Lower lobe of right lung (tissue), 2 donors: ENCODE measurements at places on chromosomes 1 and 21. TPM values are rescaled to one million over a fixed set of nuclear protein-coding genes. Genes with fewer than 3 reads are reported as not detected.

GRCh38 chr1:194442901-194443575 lies 1256.6 kb upstream of the B3GALT2 start:
- no peak for DNase-seq

The FMO3 gene
- total RNA-seq, result 13.4 TPM

GRCh38 chr1:48196237-48196636 lies 26.3 kb upstream of the SLC5A9 start:
- no peak for DNase-seq

GRCh38 chr1:235078480-235079381 lies 49.9 kb downstream of the TOMM20 start:
- peak; percentile 14 for DNase-seq

The C4BPA gene
- total RNA-seq, result 65.2 TPM

GRCh38 chr1:174051956-174052355 lies 29.8 kb upstream of the RC3H1 start:
- DNase-seq, result no peak

GRCh38 chr1:56120021-56120420 lies 459.3 kb downstream of the PLPP3 start:
- no peak for DNase-seq

DNA sequence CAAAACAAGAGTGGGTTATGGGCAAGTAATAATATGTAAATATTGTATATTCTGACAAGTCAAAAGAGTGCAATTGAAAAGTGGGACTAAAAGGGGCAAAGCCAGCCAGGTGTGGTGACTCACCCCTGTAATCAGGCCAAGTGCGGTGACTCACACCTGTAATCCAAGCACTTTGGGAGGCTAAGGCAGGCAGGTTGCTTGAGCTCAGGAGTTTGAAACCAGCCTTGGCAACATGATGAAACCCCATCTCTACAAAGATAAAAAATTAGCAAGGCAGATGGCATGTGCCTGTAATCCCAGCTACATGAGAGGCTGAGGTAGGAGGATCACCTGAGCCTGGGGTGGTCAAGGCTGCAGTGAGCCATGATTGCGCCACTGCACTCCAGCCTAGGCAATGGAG lies 304.0 kb downstream of the HHIPL2 start:
- no peak for DNase-seq

The GRHL3 gene
- 0.80 TPM for total RNA-seq

DNA sequence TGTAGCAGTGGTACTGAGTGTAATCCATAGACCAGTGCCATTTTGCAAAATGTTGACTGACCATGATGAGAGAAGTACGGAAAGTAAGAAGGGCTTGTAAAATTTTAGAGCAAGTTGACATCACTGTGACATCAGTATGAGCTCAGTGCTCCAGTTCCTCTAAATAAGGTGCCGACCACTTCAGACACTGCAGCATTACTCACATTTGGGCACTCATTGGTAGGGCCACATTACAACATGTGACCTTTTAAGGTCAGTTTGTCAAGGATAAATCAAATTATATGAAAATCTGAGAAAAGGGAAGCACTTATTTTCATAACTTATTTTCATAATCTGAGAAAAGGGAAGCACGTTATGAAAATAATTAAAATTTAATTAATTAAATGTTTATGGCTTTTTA lies 128.0 kb upstream of the ERG start:
- no peak for DNase-seq

DNA sequence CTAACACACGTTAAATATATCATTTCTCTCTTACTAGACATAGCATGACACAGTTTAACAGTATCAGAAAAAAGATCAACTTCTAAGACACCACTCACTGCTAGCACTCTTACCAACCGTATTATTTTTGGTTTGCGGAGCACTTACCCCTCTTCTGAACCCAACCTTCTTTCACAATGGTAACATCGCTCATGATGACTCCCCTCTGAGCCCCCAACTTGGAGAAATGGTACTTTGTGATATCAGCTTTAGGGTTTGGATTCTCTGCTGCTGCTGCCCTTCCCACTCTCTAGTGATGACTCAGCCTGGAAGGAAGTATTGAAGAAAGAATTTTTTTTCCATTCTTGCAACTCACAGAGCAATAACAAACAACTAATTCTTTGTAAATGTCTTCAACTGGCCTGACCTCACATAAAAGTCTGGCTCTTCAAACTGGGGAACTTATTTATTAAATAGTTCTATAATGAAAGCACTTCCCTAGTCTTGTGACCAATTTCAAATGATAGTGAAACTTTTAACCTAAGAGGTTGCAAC lies 7.0 kb downstream of the AKT3 start:
- no peak for DNase-seq

DNA sequence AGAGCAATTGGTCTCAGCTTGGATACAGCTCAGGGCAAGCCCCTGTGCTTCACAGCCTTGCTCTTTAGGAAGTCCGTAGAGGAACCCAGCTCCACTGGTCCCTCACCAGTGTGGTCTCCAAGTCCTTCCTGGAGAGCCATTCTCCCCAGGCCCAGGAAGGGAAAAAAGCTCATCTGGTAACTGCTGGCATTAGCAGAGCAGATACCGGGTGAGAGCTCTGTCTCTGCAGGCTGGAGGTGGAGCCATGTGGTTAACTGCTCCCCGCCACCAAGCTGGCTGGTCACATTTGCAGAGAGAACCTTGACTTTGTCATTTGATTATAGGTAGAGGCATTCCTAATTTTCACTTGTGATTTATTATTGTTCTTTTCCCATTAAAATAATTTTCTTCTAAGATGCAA lies 169.6 kb downstream of the ROR1 start:
- DNase-seq, result no peak

- DNase-seq, result no peak
Observed at GRCh38 chr1:153192697-153193096, 10.5 kb upstream of the LELP1 start.

DNA sequence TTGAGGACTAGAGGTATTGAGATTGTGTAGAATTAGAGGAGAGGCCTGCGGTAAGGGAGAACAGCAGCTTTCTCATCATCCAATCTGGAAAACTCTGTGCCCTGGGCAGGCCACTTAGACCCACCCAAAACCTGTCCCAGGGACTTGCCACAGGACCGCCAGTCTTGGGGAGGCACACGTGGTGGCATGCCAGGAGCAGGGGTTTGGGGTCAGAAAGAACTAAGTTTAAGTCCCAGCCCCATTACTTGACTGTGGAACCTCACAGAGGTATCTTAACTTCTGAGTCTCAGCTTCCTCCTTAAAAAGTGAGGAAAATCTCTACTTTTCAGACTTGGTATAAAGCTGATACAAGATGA lies 356.6 kb downstream of the HHAT start:
- no peak for DNase-seq

DNA sequence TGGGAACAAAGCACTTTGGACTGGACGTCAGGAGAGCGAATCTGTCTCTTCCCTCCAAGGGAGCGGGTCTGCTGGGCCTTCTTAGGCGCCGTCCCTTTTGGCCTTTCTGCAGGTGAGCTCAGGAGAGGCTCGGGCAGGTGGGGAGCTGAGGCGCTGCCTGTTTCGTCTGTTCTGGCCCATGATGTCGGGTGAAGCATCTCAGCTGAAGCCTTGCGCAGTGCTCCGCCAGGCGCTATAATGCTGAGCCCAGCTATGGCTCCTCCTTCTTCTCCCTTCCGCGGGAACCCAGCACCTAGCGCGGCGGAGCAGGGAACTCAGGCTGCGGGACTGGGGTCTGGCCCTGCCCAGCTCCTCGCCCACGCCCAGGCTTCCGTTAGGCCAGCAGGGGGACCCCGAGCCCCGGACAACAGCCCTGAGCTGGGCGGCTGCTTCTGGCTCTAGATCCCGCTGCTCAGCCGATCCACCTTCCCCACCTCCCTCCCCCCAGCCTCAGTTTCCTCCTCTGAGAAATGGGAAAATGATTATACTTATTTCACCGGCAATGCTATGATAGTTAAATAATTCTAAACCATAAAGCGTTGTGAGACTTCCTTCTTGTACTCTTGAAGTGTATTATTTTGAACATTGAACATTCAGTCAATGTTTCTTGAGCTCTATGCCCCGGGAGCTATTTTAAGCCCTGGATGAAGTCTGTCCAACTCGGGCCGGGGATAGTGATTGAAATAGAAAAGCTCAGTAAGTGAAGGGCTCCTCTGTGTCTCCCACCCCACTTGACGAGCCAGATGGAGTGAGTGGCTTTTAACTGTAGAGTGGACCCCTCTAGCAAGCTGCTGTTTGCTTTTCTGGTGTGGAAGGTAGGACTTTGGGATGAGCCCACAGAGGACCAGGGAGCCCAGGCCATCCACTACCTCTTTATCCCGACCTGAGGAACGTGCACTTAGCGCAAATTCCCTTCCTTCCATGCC lies 9.6 kb upstream of the ADORA1 start:
- DNase-seq, result peak; percentile 80

- no peak for DNase-seq
Observed at GRCh38 chr1:169928438-169929209, 34.9 kb upstream of the SCYL3 start.

The HES2 gene
- 6.4 TPM for total RNA-seq

DNA sequence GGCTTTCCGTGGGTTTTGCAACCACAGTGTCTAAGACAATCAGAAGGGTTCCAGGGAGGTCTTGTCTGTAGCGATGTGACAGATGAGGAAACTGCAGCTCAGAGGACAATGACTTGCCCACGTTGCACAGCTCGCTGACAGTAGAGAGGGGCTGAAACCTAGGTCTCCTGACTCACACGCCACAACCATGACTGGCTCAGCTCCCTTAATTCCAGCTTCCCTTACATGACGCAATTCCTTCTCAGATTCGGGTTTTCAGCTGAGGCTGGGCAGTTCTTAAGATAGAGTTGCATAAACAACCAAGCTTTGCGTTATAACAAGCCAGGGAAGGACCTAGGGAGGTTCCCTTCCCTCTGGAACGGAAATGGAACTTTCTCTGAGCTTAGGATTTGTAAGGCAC lies 36.3 kb downstream of the DHCR24 start:
- no peak for DNase-seq

The EVA1C gene
- total RNA-seq, result 31.8 TPM

- DNase-seq, result no peak
Observed at GRCh38 chr1:36595921-36596320, 113.2 kb upstream of the CSF3R start.

The ABCA4 gene
- 1.9 TPM for total RNA-seq
